ENCODE measurements at places on chromosomes 3 and 15. TPM values are rescaled to one million over a fixed set of nuclear protein-coding genes. Genes with fewer than 3 reads are reported as not detected.
A peak's percentile ranks its signal among the peaks of the same experiment; 100 is the strongest.

- DNase-seq: peak; percentile 76
Measured at GRCh38 chr3:33115024-33115768, 1.4 kb downstream of the CRTAP start.

DNA sequence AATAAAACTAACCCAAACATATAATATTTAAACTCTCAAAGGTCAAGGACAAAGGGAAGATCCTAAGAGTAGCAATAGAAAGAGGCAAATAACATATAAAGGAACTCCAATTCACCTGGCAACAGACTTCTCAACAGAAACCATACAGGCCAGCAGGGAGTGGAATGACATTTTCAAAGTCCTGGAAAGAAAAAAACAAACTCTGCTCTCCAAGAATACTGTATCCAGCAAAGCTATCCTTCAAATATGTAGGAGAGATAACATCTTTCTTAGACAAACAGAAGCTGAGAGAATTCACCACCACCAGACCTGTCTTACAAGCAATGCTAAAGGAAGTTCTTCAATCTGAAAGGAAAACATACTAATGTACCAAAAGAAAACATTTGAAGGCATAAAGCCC is 51.5 kb upstream of the TMEM158 start:
- DNase-seq: no peak

DNA sequence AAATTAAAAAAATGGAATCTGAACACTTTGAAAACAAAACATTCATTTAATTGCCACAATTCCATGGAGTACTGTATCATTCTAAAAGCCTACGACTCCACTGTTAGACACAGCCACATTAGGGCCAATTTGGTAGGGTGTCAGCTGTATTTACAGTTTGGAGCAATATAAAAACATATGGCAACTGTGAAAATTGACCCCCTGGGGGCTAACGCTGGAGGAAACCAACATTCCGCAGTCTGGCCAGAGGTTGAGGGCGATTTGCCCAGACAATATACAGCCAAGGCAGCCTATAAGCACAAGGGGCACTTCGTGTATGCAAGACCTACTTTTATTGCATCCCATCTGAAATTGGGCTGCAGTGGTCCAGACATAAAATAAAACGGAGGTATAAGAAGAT is 476.5 kb upstream of the WNT5A start:
- DNase-seq: no peak

DNA sequence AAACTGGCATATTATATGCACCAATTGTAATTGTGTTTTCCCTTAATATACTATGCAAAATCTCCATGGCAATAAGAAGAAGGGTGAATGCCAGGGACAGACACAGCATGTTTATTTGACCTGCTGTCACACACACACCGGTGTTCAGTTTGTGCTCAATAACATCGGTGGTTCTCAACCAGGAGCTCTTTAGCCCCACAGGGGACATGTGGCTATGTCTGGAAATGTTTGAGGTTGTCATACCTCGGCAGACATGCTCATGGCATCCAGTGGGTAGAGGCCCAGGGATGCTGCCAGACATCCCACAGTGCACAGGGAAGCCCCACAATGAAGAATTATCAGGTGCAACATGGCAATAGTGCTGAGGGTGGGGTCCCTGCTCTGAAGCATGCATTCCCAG is 38.2 kb downstream of the GLB1 start:
- no peak for DNase-seq

- DNase-seq: no peak
Measured at GRCh38 chr3:24683090-24683489, 188.4 kb upstream of the THRB start.

DNA sequence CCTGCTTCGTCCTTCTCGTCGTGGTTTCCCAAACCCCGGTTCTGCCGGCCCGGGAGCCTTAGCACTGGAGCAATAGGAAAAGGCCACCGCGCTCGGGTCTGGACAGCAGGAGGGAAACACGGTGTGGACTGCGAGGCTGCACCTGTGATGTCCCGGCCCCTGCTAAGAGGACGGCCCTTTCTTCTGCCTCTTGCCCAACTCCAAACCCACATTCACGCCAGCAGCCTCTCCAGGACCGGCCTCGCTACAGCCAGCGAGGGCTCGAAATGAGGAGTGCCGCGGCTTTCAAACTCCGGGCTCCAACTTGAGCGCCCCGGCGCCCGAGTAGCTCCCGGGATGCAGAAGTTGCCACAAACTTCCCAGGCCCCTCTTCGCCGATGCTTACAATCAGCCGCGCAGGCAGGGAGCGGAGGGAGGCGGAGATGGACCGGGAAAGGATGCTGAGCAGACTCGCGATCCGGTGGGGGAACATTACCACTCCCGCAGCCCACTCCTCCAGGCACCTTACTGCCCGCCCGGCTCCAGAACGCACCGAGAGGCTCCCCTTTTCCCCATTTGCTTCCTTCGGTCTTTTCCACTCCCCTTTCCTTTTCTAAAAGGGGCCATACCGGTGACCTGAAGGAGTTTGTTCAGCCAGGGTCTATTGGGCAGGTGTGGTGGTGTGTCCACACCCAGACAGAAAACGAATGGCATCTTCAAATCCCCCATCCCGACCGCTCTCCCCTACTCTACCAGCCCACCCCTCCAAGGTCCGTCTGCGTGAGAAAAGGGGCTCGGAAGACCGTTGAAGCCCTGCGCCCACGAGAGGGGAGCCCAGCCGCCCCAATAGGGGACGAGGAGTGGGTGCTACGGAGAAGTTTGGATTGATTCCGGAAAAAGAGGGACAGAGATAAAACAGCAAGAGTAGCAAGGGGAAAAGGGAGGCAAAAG is 18.8 kb upstream of the SATB1 start:
- peak; percentile 79 for DNase-seq

- no peak for DNase-seq
Measured at GRCh38 chr3:42369304-42369703, 41.1 kb downstream of the LYZL4 start.

- no peak for DNase-seq
Measured at GRCh38 chr3:102269406-102269805, 165.4 kb upstream of the ZPLD1 start.

DNA sequence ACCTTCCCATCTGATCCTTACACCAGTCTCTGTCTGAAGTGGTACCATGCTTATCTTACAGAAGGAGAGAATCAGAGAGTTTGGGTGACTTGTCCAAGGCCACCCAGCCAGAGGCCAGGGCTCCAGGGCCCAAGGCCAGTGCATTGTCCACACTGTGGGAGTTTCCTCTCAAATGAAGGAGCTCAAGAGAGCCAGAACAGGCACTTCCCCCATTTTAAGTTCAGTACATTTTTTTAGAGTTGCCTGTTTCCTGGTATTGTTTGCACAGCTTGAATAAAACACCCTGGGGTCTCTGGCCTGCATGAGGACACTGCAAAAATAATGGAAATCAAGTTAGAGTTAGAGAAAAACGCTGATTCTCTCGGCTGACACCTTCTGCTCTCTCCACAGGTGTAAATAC is 284.0 kb downstream of the SQOR start:
- no peak for DNase-seq

GRCh38 chr15:83764201-83764838 is 110.4 kb downstream of the ADAMTSL3 start:
- DNase-seq: no peak

DNA sequence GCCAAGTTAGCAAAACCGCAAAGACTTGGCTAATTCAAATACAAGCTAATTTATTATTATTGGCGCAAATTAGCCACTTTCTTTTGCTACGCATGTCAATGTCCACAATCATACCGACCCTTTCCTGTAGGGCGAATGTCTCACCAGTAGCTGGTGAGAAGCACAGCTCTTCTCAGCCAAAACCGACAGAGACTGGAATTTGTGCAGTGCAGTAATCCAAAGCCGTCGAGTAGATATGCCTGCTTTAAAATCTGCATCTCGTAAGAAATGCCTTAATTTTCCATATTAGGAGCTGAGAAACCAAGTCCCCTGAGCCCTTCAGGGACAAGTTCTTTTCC is 614 bp upstream of the MINDY2 start:
- no peak for DNase-seq

DNA sequence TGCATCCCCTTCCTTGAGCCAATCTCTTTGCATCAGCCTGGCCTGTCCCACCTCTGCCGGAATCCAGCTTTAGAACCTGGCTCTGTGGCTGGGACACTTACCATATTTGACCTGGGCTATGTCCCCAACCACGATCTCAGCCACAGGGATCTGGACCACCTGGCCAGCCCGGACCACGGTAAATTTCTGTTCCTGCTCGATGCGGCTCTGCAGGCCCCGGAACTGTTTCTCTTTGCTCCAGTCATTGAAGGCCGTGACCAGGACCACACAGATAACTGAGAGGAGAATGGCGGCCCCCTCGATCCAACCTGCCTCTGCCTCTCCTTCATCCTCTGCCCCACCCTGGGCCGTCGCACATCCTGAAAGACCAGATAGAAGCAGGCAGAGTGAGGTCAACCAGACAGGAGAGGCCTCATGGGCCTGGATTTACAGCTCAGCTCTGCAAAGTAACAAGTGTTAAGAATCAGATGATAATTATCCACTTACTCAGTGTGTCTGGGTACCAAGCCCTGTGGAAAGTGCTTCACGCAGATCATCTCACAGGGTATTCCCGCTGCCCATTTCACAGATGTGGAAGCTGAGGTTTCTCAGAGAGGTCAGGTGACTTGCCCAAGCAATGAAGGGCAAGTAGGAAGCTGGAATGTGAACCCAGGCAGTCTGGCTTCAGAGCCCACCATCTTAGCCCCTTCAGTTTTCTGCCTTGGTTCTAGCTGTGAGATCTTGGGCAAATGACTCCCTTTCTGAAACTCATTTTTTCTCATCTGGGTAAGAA is 81.3 kb upstream of the SEC13 start:
- no peak for DNase-seq

- no peak for DNase-seq
Measured at GRCh38 chr3:45864760-45865519, 21.4 kb upstream of the CCR9 start.

- DNase-seq: no peak
Measured at GRCh38 chr3:12643724-12644123, 20.2 kb downstream of the RAF1 start.

PAQR5 gene
- 37.9 TPM for total RNA-seq

CAPN3 gene
- 45.4 TPM for total RNA-seq

All from upper lobe of right lung (tissue), 1 donor.